Left kidney (tissue), 8 donors: ENCODE measurements at places on chromosomes 13 and 19.

DNA sequence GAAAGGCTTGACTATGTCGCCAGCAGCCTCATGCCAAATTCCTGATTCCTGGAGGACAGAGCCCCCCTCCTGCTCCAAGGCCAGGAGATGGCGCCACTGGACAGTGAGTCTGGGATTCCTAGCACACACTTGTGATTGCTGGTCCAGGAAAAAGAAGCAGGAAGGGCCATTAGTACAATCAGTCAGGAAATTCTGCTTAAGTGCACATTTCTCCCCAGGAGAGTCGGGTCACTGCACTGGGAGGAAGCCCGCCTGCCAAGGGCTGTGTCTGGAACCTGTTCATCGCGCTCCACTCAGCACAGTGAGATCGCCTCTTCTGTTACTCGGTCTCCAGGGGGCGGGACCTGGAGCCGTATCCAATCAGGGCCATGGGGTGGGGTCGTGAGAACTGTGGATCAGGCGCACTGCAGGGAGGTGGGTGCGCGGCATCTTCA, 65.1 kb downstream of the ZNF823 start:
- peak; percentile 89 for DNase-seq

GRCh38 chr13:113589251-113589960, 4.9 kb downstream of the TFDP1 start:
- DNase-seq, result no peak

- no peak for DNase-seq
These were observed 38.2 kb downstream of the CEBPG start for GRCh38 chr19:33411621-33412180.

DNA sequence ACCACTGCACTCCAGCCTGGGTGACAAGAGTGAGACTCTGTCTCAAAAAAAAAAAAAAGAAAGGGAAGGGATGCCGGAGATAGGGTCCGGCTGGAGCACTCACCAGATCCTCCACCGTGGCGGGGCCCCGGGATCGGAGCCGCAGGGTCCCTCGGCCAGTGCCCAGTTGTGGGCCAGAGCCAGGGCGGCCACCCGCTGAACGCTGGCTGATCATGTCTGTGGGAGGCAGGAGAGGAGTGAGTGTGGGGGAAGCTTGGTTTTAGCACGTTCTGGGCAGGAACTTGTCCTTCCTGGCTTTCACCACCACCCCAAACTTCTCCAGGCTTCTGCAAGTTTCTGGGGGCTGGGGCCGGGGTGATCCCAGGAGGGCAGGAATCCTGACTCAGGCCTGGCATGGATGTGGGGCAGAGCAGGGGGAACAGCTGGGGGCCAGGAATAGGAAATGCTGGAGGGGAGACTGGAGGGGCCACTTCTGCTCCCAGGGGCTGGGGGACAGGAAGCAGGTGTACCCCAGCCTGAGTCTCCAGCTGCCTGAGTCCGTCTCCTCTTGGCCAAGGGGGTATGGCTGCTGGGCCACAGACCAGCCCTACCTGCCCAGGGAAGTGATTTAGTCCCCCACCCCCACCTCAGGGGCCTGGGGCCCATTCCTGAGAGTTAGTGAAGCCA, 4.3 kb upstream of the PTGER1 start:
- DNase-seq, result no peak

DNA sequence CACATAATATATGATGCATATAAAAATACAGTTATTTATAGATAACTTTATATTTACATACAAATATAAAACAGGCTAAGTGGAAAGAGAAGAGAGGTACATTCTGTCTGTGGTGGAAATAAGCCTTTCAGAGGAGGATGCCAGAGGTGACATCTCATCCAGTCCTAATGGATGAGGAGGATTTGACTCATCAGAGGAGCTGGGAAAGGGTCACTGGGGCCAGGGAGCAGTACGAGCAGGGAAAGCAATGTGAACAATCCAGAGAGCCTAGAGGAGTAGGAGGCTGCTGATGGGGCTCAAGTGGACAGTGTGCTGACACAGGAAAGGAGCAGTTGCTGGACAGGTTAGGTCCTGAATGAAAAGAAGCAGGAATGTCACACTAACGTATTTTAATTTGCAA, 18.6 kb downstream of the NALCN start:
- DNase-seq, result no peak

DNA sequence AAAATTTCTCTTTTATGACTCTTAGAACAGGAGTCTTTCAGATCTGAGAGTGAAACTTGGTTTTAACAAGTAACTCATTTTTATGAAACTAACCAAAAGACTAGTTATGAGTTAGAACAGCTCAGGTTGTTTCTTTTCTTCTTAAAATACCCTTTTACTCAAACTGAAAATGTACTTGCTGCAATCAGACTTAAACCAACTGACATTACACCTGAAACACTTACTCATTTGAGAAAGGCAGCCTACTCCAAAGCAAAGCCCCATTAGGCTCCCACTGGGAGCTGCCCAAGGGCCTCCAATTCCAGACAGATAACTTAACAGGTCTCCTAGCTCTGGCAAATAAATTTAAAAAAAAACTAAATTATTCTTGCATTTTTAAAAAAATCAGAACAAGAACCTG, 3.6 kb downstream of the FOXO1 start:
- no peak for DNase-seq

GRCh38 chr13:111904701-111905608, 162.0 kb upstream of the SOX1 start:
- DNase-seq, result no peak

GRCh38 chr19:6744381-6745301, 5.2 kb downstream of the TRIP10 start:
- DNase-seq, result no peak

GRCh38 chr19:1063909-1064660, 2.9 kb upstream of the ARHGAP45 start:
- no peak for DNase-seq

DNA sequence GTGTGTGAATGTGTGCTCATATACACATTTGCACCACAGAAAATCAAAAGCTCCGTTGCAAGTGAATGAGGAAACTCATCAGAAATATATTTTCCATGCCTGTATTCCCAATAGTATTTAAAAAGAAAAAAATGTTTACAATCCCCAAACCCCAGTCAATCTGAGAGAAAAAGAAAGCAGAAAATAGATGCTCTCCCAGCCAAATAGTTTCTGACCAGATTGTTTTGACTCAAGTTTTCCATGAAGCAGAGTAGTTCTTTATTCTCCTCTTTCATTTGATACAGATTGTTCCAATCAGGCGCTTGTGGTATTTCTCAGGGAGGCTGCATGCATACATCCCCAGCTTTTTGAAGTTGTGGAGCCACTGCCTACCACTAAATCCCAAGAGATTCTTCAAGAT, 110.6 kb downstream of the STARD13 start:
- no peak for DNase-seq

DNA sequence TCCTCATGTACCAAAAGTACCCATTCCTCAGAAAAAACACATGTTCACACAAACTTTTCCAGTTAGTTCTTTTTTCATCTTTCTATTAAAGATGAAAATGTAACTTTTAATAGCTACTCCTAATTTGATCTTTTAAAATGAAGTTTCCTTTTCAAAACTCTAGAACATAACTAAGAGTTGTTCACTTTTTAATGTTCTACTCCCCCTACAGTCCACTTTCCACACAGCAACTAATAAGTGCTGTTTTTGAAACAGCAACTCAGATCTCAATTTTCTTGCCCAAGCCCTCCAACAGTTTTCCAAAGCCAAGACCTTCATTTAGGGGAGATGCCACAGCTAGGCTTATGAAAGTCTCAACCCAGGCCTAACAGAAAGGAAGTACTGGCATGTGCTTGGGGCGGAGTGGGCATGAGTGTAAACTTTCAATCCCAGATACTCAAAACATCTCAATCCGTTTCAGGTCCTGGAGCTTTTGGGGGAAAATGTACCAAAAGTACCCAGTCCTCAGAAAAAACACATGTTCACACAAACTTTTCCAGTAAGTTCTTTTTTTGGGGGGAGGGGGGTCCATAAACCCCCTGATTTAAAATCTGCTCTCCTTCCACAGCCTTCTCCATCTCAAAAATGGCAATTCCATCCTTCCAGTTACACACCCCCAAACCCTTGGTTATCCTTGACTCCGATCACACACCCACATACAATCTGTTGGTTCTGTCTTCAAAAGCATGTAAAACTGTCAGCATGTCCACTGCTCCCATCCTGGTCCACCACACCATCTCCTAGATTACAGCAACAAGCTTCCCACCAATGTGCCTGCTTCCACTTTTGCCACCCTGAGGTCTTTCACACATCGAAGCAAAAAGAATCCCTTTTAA, 2.0 kb downstream of the FBL start:
- peak; percentile 51 for DNase-seq

- no peak for DNase-seq
These were observed 22.1 kb downstream of the MAST3 start for GRCh38 chr19:18119717-18120105.

DNA sequence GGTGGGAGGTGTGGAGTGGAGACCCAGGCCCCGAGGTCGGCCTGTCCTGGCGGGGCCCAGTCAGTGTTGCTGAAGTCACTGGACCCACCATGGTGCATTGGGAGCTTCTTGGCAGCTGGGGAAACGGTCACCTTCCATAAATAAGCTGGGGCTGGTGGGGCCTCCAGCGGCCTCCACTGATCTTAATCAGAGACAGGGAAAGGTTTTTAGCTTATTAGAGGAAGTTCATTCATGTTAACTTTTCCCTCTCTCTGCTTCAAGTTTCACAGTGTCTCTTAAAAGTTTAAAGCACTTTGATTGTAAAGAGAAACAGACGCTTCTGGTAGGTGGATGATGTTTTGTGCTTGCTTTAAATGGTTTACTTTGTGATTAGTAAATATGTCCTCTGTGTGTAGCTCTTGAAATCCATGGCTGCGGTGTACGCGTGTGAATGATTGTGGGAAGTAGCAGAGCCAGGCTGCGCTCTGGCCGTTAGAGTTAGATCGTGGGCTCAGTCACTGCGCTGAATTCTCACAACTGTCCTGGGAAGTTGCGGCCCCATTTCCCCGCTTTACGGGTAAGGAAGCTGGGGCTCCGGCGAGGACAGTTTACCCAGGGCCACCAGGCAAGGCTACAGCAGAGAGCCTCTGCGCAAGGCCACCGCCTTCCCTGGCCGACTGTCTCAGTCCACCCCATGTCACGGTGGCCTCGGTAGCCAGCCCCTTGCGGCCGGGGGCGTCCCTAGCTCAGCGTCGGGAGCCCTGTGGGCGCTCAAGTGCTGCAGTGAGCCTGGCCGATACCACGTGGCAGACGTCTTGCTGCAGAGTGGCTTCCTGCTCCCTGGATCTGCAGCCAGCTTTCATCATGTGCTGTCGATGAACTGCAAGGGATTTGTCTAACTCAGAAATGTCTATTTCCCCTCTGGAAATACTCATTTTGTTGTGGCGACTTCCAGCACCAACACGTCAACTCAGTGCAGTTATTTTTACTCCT, 16.5 kb upstream of the NDUFS7 start:
- DNase-seq, result no peak

- DNase-seq, result no peak
These were observed 19.9 kb upstream of the ARHGEF7 start for GRCh38 chr13:111095031-111095840.

GRCh38 chr13:44267980-44268379, 105.6 kb upstream of the SERP2 start:
- no peak for DNase-seq

GRCh38 chr13:37613236-37613635, 14.7 kb upstream of the POSTN start:
- DNase-seq, result no peak

- no peak for DNase-seq
These were observed 15.7 kb downstream of the STK11 start for GRCh38 chr19:1220976-1221903.

- peak; percentile 66 for DNase-seq
These were observed 43.8 kb downstream of the DCT start for GRCh38 chr13:94435604-94436226.

DNA sequence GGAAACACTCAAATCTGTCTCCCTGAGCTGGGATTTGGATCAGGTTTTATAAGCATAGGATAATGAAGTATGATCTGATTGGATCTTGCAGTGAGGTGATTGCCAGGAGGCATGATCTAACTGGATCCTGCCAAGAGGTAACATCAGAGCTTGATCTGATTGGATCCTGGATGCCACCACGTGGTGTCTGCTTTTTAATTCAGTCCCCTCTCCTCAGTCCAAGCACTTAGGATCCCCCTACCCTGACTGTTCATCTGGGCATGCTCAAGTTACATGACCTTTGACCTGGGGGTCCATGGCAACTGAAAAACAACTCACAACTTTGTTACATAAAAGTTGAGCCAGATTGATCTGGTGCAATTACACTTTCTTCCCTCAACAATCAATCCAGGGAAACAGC, 47.5 kb upstream of the LSM14A start:
- no peak for DNase-seq

DNA sequence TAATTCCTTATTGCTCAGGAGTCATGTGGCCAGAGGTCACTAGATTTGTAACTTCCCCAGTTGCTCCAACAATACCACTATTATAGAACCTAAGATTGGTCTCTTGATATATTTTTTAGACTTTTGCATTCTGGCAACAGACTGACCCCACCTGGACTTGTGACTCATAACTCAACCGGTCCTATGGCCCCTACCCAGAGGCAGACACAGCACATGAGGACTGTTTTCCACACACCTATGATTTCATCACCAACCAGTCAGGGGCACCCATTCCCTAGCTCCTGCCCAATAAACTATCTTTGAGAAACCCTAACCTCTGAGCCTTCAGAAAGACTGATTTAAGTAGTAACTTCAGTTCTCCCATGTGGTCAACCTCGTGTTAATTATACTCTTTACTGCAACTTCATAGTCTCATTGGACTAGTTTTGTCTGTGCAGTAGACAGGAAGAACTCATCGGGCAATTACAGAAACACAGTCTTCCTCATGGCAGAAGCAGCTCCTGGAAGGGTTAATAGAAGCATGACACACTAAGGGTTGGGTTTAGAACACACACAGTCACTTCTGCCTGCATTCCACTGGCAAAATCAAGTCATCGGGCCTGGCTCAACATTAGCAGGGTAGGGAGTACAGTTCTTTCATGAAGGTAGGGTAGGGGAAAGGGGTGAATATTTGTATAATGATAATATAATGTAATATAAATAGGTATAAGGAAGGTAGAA, 251.8 kb downstream of the UQCRFS1 start:
- DNase-seq, result no peak

- DNase-seq, result no peak
These were observed 37.1 kb downstream of the UTP14C start for GRCh38 chr13:52061587-52061986.

DNA sequence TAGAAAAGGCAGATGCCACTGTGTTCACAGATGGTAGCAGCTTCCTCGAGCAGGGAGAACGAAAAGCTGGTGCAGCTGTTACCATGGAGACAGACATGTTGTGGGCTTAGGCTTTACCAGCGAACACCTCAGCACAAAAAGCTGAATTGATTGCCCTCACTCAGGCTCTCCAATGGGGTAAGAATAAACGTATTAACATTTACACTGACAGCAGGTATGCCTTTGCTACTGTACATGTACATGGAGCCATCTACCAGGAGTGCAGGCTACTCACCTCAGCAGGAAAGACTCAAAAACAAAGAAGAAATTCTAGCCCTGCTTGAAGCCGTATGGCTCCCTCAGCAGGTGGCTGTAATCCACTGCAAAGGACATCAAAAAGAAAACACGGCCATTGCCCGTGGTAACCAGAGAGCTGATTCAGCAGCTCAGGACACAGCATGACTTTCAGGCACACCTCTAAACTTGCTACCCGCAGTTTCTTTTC, 197.7 kb downstream of the ZNF737 start:
- DNase-seq, result peak; percentile 62
